Activated naive CD4-positive, alpha-beta T cell treated with anti-CD3 and anti-CD28 coated beads for 36 hours (primary cell): ENCODE measurements at places on chromosomes 2 and 18. TPM values are rescaled to one million over a fixed set of nuclear protein-coding genes. Genes with fewer than 3 reads are reported as not detected.

DNA sequence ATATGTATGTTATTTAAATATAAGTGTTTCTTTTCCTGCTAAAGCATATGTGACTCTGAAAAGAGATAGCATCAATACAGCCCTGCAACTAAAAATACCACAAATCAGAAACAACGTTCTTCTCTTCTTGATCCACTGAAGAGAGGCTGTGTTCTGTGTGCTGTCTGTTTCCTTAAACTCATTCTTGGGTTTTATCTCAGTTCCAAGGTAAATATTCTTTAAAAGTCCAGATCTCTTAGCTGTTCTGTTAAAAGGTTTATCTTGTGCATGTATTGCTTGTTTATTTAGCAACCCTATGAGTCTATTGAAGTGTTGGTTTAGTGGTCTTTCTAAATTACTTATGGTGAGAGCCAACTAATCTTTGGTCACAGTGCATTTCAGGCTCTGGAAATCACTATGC lies 173.3 kb upstream of the NT5C1B start:
- H3K4me3 ChIP-seq: no peak overlapping the region
- H3K4me1 ChIP-seq: no peaks in the 10 kb centered on the region
- peaks cover 4% of the 10 kb centered on the region for H3K36me3 ChIP-seq
- DNase-seq: no peak

GRCh38 chr2:128197059-128197458 lies 106.1 kb downstream of the UGGT1 start:
- H3K27ac ChIP-seq: no peak overlapping the region
- H3K36me3 ChIP-seq: peaks cover 14% of the 10 kb centered on the region
- H3K27me3 ChIP-seq: no peaks in the 10 kb centered on the region
- peak; percentile 28 for DNase-seq
- no peak overlapping the region for H3K4me3 ChIP-seq

DNA sequence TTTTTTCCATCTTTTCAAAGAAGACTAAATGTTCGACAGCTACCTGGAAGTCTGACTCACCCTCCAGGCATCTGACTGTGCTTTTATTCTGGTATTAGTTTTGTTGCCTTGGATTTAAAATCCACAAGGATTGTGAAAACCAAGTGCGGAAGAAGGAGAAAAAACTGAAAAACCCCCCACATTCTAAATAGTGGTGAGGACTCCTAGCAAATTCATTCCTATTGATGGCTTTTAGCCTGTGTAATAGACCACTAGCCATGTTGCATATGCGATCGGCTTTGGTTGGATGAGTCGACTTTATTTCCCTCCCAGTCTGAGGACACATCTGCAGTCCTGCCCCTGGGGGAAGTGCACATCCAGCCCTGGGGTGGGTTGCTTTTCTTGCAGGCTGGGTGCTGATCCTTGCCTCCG lies 16.9 kb downstream of the LDLRAD4 start:
- no peaks in the 10 kb centered on the region for H3K27me3 ChIP-seq
- no peak overlapping the region for H3K27ac ChIP-seq
- no peak overlapping the region for H3K4me3 ChIP-seq
- H3K36me3 ChIP-seq: no peaks in the 10 kb centered on the region
- DNase-seq: no peak
- no peaks in the 10 kb centered on the region for H3K4me1 ChIP-seq

DNA sequence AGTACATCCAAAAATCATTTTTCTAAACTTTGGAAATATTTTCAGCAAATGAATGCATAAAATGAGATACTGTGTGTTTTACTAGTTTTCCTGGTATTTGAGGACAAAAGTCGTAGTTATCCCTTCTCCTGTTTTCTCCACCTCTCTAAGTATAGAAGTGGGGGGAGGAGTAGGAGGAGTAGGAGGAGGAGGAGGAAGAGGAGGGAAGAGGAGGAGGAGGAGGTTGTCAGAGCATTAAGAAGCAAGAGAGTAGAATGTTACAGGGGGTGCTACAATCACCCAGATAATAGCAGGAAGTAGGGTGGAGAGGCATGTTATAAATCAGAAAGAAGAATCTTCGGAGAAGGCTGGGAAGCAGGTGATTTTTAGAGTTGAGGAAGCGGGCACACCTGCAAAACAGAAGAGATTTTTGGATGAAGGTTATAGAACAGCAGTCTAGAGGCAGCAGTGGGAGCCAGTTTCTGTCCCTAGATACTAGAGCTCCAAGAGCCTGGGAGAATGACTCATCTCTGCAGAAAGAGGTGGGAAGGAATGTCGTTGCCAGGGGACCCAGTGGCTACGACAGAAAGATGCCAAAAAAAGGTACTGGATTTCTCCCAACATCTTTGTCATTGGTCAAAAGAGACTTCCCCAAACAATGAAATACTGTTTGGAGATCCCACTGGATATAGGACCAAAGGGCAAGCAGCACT lies 44.2 kb upstream of the AQP4 start:
- no peaks in the 10 kb centered on the region for H3K36me3 ChIP-seq
- no peak overlapping the region for H3K27ac ChIP-seq
- H3K27me3 ChIP-seq: no peaks in the 10 kb centered on the region
- DNase-seq: no peak
- H3K4me1 ChIP-seq: no peaks in the 10 kb centered on the region
- H3K4me3 ChIP-seq: no peak overlapping the region

The MPP4 gene
- not detected for total RNA-seq

DNA sequence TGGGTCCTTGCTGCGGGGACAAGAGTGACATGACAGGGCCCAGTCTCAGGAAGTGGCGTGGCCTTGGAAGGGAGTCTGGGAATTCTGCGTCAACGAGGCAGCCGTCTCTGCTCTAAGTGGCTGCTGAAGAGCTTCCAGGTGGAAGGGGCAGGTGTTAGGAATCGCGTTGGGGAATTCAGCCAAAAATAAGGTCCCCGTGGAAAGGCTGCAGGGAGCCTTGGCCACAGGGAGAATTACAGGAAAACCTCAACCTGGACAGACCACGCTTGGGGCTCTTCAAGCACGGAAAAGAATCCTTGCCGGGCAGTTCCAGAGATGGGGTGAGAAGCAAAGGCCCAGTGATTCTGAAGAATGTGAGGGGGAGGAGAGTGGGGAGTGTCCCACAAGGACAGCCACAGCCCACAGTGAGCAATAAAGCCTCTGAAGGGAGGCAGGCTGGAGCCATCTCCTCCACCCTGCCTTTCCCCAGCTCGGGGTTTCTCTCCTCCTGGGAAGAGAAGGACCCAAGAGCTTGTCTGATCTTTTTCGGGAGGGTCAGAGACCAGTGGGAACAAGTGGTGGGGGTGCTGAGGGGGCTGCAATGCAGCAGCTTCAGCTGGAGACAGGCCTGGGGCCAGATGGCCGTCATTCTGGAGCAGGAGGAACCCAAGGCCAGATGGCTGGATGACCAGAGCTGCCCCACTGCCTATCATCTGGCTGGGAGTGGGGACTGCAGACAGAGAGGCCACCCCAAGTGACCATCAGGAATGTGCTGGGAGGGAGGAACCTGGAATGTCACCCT lies 106.4 kb upstream of the SMAD2 start:
- no peaks in the 10 kb centered on the region for H3K36me3 ChIP-seq
- no peak overlapping the region for H3K27ac ChIP-seq
- no peaks in the 10 kb centered on the region for H3K4me1 ChIP-seq
- H3K27me3 ChIP-seq: no peaks in the 10 kb centered on the region
- no peak for DNase-seq

GRCh38 chr18:36931106-36931505 lies 102.2 kb downstream of the KIAA1328 start:
- no peaks in the 10 kb centered on the region for H3K4me1 ChIP-seq
- no peaks in the 10 kb centered on the region for H3K27me3 ChIP-seq
- DNase-seq: no peak
- no peak overlapping the region for H3K4me3 ChIP-seq

GRCh38 chr2:97935719-97936161 lies 60.0 kb downstream of the TMEM131 start:
- H3K27me3 ChIP-seq: no peaks in the 10 kb centered on the region
- peaks cover 5% of the 10 kb centered on the region for H3K36me3 ChIP-seq
- no peak for DNase-seq
- H3K4me1 ChIP-seq: peaks cover 62% of the 10 kb centered on the region

- H3K4me1 ChIP-seq: no peaks in the 10 kb centered on the region
- no peaks in the 10 kb centered on the region for H3K36me3 ChIP-seq
- H3K27ac ChIP-seq: no peak overlapping the region
- no peak for DNase-seq
- H3K27me3 ChIP-seq: no peaks in the 10 kb centered on the region
Observed at GRCh38 chr2:179349670-179350303, 85.2 kb upstream of the SESTD1 start.

DNA sequence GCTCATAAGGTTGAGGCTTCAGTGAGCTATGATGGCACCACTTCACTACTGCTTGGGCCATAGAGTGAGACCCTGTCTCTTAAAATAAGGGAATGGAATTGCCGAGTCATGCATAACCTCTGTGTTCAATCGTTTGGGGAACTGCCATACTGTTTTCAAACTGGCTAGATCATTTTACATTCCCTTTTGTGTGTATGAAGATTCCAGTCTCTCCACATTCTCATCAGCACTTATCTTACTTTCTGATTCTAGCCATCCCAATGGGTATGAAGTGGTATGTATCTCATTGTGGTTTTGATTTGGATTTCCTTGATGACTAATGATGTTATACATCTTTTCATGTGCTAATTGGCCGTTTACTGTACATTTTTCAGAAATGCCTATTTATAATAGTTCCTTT lies 23.7 kb downstream of the MARCHF7 start:
- H3K4me3 ChIP-seq: no peak overlapping the region
- no peak for DNase-seq
- H3K36me3 ChIP-seq: peaks cover 45% of the 10 kb centered on the region
- no peaks in the 10 kb centered on the region for H3K27me3 ChIP-seq
- peaks cover 34% of the 10 kb centered on the region for H3K4me1 ChIP-seq
- peak overlapping the region; percentile 28 for H3K27ac ChIP-seq

The PPP1R1C gene
- total RNA-seq: not detected

GRCh38 chr2:64625299-64626145 lies 28.2 kb downstream of the SERTAD2 start:
- no peaks in the 10 kb centered on the region for H3K36me3 ChIP-seq
- no peaks in the 10 kb centered on the region for H3K27me3 ChIP-seq
- DNase-seq: no peak
- no peaks in the 10 kb centered on the region for H3K4me1 ChIP-seq
- H3K4me3 ChIP-seq: no peak overlapping the region
- H3K27ac ChIP-seq: no peak overlapping the region

The ADRA2B gene
- total RNA-seq: 0.52 TPM

DNA sequence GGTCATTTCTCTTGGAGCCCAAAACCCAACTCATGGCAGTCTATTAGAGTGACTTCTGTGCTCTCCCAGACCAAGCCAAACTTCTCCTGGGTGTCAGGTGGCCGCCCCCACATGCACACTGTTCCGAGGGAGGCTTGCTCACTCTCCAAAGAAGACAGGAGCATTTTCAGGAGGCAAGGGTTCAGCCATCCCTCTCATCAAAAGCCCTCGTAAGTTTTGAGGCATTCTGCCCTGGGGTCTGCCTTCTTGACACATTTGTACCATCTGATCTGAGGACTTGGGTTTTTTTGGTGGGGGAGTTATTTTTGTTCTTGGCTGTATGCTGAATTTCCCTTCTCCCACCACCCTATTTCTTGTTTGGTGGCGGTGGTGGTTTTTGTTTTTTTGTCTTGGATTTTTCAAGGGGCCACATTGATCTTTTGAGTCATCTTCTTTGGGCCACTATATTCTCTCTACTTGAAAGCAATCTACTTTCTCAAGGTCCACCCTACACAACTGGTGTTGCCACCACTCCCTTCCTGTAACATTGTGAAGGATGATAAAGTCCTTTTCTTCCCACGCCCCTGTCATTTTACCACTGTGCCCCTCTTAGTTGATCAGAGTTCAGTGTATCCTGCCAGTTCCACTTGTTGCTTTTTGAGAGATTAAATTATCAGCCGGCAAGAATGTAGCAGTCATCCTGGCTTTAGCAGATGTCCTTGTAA lies 255.8 kb downstream of the CYP26B1 start:
- H3K4me3 ChIP-seq: no peak overlapping the region
- DNase-seq: no peak
- peaks cover 9% of the 10 kb centered on the region for H3K27me3 ChIP-seq
- no peak overlapping the region for H3K27ac ChIP-seq

The CRACDL gene
- 0.35 TPM for total RNA-seq

The CYP27A1 gene
- total RNA-seq: not detected

DNA sequence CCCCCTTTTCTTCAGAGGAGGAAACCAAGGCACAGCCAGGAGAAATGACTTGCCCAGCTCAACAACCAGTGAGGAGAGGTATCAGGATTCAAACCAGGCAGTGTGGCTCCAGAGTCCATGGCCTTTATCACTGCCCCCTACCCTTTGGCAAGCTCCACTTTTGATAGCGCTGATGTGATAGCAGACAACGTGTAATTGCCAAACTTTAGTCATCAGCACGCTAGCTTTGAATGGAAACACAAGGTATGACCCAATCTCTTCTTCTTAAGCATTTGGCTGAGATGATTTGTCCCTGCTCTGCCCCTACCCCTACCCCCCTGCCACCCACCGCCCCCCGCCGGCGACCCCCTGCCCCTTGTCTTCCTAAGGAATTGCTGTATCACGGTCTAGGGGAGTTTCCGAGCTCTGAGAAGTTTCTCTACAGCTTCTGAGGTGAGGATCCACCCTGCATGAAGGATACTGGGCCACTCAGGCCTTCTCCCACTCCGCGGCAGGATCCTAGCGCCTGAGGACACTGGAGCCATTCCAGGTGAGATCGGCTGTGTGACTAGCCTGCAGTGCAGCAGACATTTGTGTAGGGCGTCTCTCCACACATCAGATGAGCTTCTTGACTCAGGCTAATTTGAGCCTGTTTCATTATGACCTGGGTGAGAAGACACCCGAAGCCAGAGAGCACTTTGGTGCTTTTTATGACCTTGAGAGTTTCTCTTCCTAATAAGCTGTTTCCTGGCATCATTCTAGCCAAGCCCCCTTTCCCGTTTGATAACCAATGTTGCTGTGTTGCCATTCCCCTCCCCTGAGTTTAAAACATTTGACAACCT lies 75.1 kb upstream of the MAP4K4 start:
- peak; percentile 70 for DNase-seq
- peak overlapping the region; percentile 17 for H3K4me3 ChIP-seq
- no peaks in the 10 kb centered on the region for H3K36me3 ChIP-seq
- no peaks in the 10 kb centered on the region for H3K27me3 ChIP-seq
- peak overlapping the region; percentile 90 for H3K27ac ChIP-seq
